M059J (cell line): ENCODE measurements at places on chromosomes 13 and 19. TPM values are rescaled to one million over a fixed set of nuclear protein-coding genes. Genes with fewer than 3 reads are reported as not detected.

The ACER1 gene
- total RNA-seq = not detected in 2 replicates

The C19orf85 gene
- total RNA-seq = not detected in 2 replicates

The BLOC1S3 gene
- total RNA-seq = 2.7 and 7.3 TPM in 2 replicates

The TDRD12 gene
- 0.05 and 0.12 TPM in 2 replicates for total RNA-seq

The RNF113B gene
- total RNA-seq = not detected in 2 replicates

- DNase-seq = no peak
Observed at GRCh38 chr19:4361152-4362046, 18.0 kb downstream of the MPND start.

- peak; percentile 71 for DNase-seq
Observed at GRCh38 chr13:29543230-29544215, 52.0 kb downstream of the SLC7A1 start.

GRCh38 chr19:18336121-18336520 is 4.3 kb upstream of the PGPEP1 start:
- DNase-seq = no peak

- peak; percentile 34 for DNase-seq
Observed at GRCh38 chr13:46831588-46832194, 34.7 kb upstream of the ESD start.
